ENCODE measurements at places on chromosomes 7 and 10.

- DNase-seq = no peak
Observed at GRCh38 chr10:132011024-132011423, 29.3 kb upstream of the BNIP3 start.

DNA sequence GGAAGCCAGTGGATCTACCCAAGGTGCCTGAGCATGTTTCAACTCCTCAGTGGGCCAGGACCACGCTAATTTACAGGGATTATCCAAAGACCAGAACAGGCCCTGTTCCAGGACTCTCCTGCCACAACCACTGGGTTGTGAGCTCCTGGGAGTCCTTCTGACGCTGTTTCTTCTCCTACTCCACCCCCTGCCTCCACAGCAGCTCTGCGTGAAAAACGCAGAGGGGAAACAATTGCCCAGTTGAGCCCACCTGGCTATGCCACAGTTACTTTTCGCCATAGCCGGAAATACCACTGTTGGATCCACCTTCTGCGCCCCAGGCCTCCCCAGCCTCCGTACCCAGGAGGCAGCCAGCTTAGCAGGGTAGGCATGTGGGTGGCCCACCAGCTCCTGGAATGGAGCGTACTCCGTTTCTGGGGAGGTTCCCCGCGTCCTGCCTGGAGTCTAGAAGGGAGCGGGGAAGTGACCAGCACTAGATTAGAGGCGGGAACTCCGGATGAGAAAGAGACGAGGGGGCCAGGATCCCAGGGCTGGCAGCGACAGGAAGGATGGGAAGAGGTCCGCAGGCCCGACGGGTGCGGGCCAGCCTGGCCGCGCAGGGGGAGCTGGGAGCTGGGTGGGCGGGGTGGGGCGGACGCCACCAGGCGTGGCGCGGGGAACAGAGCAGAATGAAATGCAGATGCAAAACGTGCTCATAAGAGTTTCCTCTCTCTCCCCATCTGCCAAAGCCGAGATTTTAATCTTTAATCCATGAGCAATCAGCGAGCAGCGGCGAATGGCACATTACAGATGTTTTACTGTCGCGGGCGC lies 32.1 kb upstream of the PAX2 start:
- no peak for DNase-seq

DNA sequence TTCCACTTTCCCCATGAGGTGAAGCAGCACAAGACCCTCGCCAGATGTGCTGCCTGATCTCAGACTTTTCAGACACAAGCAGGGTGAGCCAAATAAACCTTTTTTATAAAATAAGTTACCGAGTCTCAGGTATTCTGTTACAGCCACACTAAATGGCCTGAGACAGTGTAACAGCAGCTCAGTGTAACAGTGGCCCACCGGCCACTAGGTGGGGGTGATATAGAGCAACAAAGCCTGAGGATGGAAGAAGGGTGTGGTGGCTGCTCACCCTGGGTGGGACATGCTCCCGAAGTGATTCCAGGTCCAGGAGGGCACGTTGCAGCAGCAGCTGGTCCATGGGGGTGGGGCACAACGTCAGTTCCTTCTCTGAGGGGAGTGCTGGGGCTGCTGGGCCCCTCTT lies 44.6 kb downstream of the BMS1 start:
- no peak for DNase-seq

- DNase-seq = no peak
Observed at GRCh38 chr7:85336086-85336485, 149.2 kb upstream of the SEMA3D start.

GRCh38 chr7:2776401-2776800 lies 67.7 kb downstream of the GNA12 start:
- DNase-seq = no peak

DNA sequence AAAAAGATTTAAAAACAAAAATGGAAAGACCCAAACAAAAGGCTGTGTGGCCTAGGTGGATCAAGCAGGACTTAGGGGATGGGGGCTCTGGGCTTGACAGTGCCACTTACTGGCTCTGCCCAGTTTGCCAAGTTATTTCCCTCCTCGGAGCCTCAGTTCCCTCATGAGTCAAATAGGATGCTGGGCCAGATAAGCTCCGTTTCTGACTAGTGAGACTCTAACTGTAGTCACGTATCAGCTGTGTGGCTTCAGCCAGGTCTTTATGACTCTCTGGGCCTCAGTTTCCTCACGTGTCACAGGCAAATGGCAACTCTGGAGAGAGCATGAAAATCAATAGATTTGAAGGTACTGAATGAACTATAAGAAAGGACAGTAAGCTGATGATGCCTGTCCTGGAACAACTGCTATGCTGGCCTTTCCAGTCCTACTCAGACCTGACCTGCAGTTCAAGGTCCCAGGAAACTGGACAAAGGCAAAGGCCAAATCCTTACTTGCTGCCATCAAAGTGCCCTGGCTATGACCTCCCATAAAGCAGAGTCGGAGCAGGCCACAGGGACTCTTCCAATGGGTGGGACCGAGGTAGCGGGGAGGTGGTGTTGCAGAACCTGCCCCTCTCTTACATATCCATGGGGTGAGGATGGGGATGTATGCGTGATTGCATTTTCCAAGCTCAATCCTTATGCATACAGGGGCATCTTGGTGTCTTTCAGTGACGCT lies 27.0 kb downstream of the FAM53B start:
- DNase-seq = no peak

GRCh38 chr10:78524342-78524741 lies 490.7 kb downstream of the RPS24 start:
- DNase-seq = no peak

All from stimulated activated CD4-positive, alpha-beta T cell treated with anti-CD3 and anti-CD28 coated beads, TNF-alpha, amount 100 ng/mL, for 48 hours (primary cell).